Left renal pelvis (tissue), 4 donors: ENCODE measurements at places on chromosomes 5 and 9. TPM values are rescaled to one million over a fixed set of nuclear protein-coding genes. Genes with fewer than 3 reads are reported as not detected.

The C6 gene
- polyA plus RNA-seq = 1.8 TPM

The OBP2B gene
- polyA plus RNA-seq = 0.29 TPM

The PCDHB7 gene
- polyA plus RNA-seq = 4.0 TPM

GRCh38 chr9:125475385-125475784 is 213.8 kb downstream of the GAPVD1 start:
- no peak for DNase-seq

The LRRC70 gene
- 5.3 TPM for polyA plus RNA-seq

GRCh38 chr5:29758986-29759421 is 1434.5 kb upstream of the CDH6 start:
- no peak for DNase-seq
